ENCODE measurements at places on chromosomes 2 and 18.

GRCh38 chr2:145303536-145303935 is 783.6 kb upstream of the ZEB2 start:
- DNase-seq = no peak

- DNase-seq = peak; percentile 93
Observed at GRCh38 chr2:27217173-27218121, at the start of gene CAD. CAD (plus strand) TSS chr2:27217369; CDS start chr2:27217552, 183 bp downstream.

DNA sequence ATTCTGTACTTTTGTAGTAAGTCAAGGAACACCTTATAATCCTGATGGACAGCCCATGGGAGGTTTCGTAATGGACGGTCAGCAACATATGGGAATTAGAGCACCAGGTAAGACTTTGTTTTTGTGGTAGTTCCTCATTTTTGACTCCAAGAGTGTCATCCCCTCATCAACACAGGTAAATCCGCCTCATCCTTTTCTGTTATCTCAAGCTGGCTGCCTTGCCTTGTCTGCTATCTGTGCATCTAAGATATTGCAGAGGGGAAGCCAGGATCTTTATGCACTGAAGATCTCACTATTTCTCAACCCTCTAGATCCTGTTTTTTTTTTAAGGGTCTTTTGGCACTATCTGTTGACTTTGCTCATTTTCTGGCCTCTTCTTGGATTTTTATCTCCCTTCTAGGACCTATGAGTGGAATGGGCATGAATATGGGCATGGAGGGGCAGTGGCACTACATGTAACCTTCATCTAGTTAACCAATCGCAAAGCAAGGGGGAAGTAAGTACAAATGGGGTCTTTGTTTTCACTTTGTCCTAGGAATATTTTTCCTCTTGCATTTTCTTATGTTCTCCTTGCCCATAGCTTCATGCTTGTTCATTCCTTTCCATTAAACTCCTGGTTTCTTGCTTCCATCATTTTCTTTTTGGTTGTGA is 133.8 kb downstream of the MEIS1 start:
- no peak for DNase-seq

DNA sequence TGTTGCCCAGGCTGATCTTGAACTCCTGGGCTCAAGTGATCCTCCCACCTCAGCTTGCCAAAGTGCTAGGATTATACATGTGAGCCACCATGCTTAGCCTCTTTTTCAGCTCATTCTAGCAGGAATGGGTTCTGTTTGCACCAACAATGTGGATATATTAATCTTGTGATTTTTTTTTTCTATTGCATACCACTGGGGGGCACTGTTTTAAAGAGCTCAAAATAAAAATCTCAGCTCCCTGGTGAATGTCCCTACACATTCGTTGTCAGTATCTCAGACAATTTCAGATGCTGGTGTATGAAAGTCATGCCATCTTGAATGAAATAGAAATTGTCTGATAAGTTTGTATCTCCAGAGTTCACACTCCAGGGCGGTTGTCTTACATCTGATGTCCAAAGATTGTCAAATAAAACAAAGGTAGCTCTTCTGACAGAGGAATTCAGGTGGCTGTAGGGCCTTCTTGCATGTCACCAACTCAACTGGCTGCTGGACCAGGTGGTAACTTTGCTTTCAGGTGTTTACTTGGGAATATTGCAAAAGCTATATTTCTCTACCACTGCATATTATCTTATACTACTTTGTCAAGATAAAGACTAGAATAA is 3.1 kb upstream of the MATN3 start:
- peak; percentile 63 for DNase-seq

GRCh38 chr18:29811519-29811918 is 1231.0 kb downstream of the DSC3 start:
- no peak for DNase-seq

DNA sequence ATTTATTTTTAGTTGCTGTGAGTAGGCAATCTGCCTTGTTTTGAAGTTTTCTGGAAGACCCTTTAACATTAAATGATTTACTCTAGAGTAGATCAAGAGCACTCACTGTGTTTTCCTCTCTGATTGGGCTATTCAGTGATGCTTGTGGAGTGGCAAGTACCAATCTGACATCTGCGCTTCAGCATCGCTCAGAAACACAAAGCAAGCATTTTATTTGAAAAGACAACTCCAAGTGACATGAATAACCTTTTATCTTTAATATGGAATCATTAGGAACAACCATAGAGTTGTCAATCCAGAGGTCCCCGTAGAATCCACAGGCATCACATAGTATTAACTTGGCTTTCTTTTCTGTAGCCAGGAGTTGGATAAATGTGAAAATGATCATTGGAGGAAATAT is 114.7 kb downstream of the CPS1 start:
- no peak for DNase-seq

DNA sequence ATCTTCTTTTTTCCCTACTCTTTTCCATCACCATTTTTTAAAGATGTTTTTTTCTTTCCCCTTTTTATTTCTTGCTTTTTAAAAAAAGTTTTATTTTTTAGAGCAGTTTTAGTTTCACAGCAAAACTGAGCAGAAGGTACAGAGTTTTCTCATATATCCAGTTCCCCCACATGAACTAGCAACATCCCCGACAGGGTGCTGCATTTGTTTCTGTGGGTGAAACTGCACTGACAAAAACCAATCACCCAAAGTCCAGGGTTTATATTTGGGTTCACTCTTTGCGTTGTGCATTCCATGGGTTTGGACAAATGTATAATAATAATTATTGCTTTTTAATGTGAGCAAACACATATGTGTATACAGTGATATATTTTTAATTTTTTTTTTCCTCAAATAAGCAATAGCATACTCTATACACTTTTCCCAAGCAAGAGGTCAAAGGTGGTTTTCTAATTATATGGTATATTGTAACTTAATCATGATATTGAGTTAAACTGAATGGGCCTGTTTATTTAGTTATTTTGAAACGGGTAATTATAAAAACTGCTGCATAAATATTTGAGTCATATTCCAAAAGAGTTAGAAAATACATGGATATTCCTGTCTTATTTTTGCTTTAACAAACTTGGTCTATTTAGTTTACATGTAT is 50.3 kb downstream of the NCK2 start:
- DNase-seq = no peak

DNA sequence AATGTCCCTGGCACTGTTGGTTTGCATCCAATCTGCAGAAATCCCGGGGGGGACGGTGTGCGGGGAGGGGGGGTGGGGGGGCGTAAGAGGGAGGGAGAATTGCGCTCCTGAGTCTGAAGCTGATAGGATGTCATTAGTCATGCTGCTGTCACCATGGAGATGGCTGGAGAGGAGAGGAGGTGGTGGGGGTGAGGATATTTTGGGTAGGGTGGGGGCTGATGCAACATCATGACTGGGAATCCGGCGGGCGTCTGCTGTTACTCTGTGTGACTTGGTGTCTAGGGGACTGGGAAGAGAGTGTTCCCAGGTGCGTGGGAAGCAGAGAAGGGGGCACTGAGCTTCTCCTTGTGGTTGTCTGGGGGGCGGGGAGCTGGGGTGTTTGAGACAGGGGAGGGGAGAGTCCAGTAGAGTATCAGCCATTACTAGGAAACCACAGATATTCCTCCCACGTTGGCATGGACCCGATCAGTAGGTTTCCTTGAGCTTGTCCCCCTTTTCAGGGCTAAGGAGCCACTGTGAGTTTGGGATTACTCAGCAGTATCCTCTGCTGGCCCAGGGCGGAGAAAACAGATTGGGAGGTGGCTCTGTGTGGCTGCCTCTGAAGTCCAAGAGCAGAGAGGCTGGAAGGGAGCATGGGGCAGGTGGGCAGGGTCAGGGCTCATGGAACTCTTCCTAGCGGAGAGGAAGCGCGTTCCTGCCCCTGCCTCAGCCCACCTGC is 18.9 kb downstream of the TET3 start:
- no peak for DNase-seq

- no peak for DNase-seq
Observed at GRCh38 chr2:222034058-222034457, 264.7 kb downstream of the PAX3 start.

- DNase-seq = no peak
Observed at GRCh38 chr18:37965572-37965970, 400.0 kb upstream of the CELF4 start.

DNA sequence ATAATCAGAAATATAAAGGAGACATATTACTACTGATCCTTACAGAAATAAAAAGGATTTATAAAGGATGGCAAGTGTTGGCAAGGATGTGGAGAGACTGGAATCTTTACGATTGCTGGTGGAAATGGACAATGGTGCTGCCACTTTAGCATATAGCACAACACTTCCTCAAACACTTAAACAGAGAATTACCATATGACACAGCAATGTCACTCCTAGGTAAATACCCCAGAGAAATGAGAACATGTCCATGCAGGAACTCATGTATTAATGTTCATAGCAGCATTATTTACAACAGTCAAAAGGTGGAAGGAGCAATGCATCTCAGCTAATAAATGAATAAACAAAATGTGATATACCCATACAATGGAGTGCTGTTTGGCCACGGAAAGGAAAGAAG is 137.5 kb downstream of the NDUFA10 start:
- no peak for DNase-seq

DNA sequence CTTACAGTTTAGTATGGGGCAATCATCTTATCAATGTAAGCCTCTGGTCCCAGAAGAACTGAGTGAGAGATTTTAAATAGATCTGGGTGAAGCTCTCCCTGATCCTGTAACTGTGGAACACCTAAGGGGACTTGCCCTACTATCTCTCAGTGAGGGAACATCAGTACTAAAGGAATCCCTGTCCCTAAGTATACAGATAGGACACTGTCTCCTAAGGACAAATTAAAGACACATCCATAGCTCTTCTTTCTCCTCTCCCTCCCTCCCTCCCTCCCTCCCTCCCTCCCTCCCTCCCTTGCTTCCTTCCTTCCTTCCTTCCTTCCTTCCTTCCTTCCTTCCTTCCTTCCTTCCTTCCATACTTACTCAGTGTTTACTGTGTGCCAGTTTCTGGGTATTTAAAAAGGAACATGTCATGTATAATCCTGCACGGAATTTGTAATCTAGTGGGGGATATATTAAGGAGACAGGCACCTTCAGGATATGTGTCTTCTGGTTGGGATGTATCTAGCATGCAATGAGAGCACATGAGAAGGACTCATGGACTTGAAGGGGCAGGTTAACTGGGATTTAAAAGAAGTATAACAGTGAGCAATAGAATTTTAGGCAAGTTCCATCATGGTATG is 222.2 kb upstream of the ATP5MC3 start:
- no peak for DNase-seq

DNA sequence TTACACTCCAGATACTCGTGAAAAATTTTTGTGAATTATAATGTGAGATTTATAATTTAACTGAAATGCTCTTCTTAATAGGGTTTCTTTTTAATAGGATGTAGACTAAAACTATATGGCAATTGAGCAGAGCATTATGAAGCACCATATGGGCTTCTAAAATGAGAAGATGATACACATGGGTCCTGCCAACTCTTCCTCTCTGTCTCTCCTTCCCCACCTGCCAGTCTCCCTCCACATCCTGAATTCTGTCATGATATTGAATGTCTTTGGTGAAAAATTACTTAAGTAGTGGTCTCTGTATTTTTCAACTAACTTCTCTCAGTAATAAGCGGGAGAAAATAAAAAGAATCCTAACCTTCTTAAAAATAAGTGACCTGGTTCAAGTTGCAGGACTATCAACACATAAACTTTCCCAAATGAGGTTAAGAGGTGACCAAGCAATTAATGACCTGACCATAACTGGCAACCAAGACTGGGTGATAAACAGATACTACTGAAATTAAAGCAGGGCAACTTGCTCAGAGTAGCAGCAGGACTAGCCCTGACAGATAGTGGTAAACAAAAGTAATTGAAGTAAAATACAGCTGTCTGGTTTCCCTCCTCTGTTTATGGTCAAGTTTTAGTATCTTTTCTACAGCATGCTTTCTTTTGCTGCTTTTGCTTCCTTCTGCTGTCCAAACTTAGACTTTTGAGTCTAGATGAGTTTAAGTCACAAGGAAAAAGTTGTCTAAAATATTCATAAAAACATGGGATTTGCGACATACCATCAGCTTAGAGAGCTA is 117.1 kb upstream of the PDE1A start:
- peak; percentile 29 for DNase-seq

- no peak for DNase-seq
Observed at GRCh38 chr2:144939590-144939989, 419.7 kb upstream of the ZEB2 start.

DNA sequence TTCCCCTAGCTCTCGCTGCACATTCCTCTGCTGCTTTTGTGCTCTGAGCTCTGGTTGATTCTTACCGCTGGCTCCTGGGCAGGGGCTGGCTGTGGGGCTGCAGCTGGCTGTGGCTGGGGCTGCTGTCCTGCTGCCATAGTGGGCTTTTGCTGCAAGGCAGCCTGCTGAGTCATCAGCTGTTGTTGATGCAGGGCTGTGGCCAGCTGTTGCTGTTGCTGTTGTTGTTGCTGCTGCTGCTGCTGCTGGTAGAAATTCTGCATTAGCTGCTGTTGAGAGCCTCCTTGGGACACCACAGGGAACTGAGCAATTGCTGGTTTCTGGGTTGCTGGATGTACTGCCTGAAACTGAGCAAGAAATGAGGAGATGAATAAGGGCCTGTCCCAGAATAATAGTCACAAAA is 77.2 kb upstream of the NFU1 start:
- peak; percentile 67 for DNase-seq

DNA sequence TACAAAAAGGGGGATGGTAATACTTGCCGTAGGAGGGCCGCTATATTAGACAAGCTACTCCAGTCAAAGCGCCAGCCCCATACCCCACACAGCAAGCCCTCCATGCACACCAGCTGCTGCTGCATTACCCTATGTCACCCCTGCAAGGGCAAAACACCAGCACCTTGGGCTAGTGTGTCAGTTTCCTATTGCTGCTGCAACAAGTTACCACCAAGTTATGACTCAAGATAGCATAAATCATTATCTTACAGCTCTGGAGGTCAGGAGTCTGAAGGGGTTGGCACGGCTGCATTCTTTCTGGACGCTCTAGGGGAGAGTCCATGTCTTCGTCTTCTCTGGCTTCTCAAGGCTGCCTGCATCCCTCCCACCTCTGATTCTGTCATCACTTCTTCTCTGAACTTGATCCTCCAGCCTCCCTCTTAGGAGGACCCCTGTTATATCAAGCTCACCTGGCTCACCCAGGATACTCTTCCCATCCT is 88.6 kb upstream of the ACAA2 start:
- no peak for DNase-seq

DNA sequence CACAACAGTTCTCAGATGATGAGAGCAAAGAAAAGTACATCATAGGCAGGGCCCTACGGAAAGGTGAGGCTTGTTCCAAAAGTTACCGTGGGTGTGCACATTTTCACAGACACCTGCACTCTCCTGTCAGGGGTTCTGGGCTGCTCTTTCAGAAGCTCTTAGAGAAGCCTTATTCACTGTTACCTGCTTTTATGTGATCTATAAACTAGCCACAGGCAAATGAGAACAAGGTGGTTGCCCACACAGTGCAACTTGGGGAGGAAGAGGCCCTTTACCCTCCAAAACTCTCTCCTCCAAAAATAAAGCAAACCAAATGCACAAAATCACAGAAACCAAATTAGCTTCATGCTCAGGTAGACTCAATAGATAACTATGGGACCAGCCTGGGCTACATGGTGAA is 11.1 kb upstream of the CUL3 start:
- DNase-seq = no peak

DNA sequence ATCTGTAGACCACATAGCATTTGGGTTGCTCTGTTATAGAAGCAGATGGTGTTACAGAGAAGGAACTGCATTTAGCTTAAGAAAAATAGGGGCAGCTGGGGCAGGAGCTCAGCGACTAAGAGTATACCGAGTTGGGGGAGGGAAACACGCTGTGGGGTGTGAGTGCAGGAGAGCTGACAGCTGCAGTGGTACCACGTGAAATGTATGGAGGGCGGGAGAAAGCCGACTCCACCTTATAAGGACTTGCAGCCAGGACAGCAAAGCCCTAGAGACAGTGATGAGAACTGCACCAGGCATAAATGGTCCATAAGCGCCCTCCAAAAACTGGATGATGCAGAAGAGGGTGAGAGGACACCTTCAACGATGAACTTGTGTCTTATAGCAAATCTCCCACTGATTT is 237.6 kb downstream of the PRKCE start:
- DNase-seq = no peak
